ENCODE measurements at places on chromosomes 1 and 21. TPM values are rescaled to one million over a fixed set of nuclear protein-coding genes. Genes with fewer than 3 reads are reported as not detected.

PTAFR gene
- total RNA-seq = 13.4 TPM

CLCA4 gene
- not detected for total RNA-seq

- DNase-seq = no peak
Observed at GRCh38 chr1:247493106-247493505, 35.2 kb upstream of the OR2B11 start.

- DNase-seq = no peak
Observed at GRCh38 chr1:116001739-116002487, 25.6 kb downstream of the SLC22A15 start.

GRCh38 chr1:94004924-94005323 is 95.7 kb upstream of the GCLM start:
- DNase-seq = no peak

Data from heart right ventricle (tissue), 16 donors.